Astrocyte (in vitro differentiated cells and primary cell): ENCODE measurements at places on chromosomes 12 and 14.

GRCh38 chr12:13504074-13504473 is 307.5 kb downstream of the EMP1 start:
- peak; percentile 15 for DNase-seq

GRCh38 chr12:63766498-63766897 is 13.2 kb upstream of the RXYLT1 start:
- no peak for DNase-seq

GRCh38 chr12:24894879-24895278 is 54.0 kb downstream of the BCAT1 start:
- no peak for DNase-seq

DNA sequence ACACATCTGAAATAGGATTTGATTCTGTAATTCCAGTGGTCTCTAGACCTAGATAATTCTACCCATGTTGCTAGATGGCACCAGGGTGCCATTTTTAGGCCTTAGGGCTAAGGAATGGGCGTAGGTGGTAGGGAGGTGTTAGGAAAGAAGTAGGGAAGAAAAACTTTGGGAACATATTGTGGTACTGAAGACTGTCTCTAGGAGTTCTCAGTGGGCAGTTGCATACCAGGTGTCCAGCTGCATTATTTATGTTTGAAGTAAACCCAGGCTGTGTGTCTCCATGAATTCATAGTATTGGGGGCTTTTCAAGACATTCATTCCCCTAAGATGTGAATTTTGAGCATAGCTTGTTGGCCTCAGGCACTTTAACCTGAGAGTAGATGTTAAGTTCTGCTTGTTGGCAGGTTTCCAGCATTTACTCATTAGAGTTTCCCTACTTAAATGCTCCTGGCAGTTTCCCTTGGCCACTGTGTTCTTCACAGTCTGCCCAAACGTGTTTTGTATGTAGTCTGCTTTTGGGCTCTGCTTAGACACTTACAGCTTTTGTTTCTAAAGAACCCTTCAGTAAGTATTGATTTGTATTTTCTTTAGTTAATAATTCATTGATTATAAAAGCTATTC is 31.5 kb upstream of the CCT2 start:
- peak; percentile 70 for DNase-seq

DNA sequence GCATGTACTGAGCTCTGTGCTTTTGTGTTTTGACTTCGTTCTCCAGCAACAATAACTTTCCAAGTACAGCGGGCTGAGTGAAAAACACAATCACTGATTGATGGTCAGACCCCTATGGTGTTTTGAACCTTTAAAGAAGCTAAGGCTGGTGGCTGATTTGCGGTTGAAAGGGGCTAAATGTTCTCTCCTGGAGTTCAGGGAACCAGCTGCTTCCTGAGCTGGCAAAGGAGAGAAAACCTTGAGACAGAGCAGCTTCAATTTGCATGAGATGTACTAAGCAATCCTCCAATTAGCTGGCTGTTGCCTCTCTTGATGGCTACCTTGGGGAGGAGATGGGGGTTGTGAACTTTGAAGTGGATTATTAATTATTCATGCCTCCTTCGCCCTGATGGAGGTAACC is 546.7 kb upstream of the SEL1L start:
- no peak for DNase-seq

DNA sequence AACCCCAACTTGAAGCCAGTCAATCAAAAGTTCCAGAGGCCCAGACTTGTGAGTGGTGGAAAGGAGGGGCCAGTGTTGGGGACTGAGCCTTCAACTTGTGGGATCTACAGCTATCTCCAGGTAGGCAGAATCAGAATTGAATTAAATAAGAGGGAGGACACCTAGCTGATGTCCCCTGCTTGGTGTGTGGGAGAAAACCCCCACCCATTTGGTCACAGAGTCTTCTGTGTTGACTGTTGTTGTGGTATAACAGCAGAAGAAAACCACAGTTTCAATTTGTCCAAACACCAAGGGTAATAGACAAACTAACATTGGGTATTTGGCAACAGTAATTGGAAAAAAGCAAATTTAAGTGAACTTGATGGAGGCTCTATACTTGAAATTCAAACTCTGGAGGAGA is 3.4 kb upstream of the GCH1 start:
- no peak for DNase-seq

DNA sequence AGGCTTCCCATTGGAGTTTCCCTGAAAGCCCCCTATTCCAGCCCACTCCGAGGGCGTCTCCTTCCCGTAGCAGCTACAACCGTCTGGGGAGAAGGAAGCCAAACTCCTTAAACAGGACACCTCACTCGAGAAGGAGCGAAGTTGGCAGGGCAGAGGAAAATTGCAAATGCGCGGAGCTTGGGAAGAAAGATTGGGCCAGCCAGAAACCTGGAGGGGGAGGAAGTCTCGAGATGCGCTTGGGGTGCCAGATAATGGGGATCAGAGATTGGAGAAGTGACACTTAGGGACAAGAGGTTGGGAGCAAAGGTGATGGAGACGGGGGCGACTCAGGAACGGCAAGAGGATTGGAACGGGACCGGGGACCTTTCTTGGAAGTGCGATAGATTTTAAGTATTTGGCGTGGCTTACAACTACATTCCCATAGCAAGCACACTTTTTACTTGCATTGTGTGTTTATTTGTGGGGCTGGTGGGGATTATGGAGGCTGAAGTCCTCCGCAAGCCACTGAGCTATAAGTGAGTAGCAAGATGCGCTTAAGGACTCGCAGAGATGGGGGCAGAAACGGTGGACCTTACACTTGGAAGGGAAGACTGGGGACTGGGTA is 926 bp downstream of the HRK start:
- DNase-seq: no peak

GRCh38 chr12:5512601-5512970 is 80.7 kb downstream of the NTF3 start:
- no peak for DNase-seq

DNA sequence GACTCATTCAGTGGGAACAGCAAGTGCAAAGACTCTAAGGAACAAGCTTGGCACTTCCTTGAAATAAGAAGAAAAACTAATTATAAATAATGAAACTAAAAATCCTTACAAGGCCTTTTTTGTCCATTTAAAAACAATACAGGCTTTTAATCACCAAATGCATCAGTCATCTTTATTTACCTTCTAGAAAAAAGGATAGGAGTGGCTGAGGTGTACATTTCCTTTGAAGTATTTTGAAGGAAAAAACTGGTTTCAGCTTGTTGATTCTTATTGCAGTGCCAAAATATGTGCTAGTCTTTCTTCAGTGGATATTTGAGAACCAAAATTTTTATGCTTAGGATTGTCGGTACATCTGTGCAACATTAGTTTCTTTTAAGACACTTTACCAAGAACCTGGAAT is 29.8 kb downstream of the MED21 start:
- no peak for DNase-seq

GRCh38 chr12:112103758-112104503 is 4.7 kb downstream of the NAA25 start:
- no peak for DNase-seq

GRCh38 chr12:26690601-26691000 is 142.4 kb downstream of the ITPR2 start:
- DNase-seq: no peak

DNA sequence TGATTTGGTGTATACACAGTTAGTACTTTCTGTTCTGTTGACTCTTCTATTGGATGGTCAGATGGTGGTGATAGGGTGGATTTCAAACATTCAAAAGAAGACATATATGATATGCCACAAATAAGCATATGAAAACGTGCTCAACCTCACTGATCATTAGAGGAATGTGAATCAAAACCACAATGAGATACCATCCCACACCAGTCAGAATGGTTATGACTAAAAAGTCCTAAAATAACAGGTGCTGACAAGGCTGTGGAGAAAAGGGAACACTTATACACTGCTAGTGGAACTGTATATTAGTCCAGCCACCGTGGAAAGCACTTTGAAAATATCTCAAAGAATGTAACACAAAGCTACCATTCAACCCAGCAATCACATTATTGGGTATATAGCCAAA is 425.5 kb downstream of the C12orf50 start:
- peak; percentile 19 for DNase-seq

- no peak for DNase-seq
Measured at GRCh38 chr12:77374673-77375072, 309.3 kb upstream of the E2F7 start.

DNA sequence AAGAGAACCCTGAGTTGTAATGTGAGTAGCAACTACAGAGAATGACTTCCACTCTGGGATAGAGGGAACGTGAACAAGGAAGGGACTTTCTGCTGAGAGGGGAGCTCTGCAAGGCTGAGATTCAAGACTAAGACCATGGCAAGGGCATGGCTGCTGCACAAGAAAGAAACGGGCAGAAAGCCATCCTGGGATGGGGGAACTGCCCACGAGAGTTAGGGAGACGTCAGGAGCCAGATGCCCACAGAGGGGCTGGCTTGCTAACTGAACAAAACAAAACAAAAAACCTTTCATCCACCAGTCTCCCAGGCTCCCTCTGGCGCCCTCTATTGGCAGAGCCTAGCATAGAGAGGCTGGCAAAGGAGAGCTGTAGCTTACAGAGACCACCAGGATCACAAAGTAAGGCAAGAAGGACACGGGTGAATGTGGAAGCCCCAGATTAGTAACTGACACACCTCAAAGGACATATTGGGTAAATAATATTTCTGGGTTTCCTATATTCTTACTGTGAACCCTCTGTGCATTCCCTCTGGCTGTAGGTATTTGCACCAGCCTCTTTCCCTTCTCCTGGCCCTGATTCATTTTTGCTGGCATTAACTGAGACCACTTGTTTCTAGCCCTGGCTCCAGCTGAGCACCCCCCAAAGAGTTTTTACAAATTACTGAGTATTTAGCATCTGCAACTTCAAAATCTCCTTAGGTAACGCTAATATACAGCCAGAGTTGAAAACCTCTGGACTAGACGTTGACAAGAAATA is 338.3 kb downstream of the EMP1 start:
- peak; percentile 1 for DNase-seq

GRCh38 chr14:56125772-56126636 is 7.8 kb downstream of the PELI2 start:
- no peak for DNase-seq

GRCh38 chr14:92380131-92380530 is 57.2 kb downstream of the SLC24A4 start:
- no peak for DNase-seq

- DNase-seq: no peak
Measured at GRCh38 chr14:55031190-55031589, 4.2 kb downstream of the SOCS4 start.

DNA sequence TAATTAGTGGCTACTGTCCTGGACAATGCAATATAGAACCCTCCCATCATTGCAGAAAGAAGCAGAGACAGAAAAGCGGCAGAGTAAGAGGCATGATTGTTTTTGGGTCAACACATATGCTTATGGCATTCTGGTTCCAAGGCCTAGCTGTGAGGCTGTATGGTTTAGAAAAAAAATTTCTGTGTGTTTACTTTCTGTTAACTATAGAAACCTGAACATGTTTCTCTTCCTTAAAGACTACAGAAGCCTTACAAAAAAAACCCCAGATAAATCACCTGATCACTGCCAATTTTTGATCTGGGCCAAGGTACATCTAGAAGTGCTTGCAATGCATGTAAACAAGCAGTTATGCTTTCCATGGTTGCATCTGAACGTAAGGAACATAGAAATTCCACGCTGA is 100.0 kb upstream of the HECTD1 start:
- DNase-seq: no peak

DNA sequence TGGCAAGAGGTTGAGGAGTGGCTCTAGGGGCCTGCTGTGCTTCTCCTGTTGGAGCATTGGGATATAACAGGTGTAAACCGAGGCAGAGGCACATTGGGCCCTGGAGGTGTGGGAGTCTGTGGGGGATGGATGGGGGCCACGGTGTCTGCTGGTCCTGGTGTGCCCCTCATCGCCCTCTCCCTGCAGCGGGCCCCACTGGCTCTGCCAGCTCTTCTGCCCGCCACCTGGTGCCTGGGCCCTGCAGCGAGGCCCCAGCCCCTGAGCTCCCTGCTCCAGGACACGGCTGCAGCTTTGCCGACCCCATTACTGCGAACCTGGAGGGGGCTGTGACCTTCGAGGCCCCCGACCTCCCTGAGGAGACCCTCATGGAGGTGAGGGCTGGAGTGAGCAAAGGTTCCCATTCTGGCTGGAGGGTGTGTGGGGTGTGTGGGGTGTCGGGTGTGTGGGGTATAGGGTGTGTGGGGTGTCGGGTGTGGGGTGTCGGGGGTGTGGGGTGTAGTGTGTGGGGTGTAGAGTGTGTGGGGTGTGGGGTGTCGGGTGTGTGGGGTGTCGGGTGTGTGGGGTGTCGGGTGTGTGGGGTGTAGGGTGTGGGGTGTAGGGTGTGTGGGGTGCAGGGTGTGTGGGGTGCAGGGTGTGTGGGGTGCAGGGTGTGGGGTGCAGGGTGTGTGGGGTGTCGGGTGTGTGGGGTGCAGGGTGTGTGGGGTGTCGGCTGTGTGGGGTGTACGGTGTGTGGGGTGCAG is 10.6 kb upstream of the PUS1 start:
- no peak for DNase-seq

DNA sequence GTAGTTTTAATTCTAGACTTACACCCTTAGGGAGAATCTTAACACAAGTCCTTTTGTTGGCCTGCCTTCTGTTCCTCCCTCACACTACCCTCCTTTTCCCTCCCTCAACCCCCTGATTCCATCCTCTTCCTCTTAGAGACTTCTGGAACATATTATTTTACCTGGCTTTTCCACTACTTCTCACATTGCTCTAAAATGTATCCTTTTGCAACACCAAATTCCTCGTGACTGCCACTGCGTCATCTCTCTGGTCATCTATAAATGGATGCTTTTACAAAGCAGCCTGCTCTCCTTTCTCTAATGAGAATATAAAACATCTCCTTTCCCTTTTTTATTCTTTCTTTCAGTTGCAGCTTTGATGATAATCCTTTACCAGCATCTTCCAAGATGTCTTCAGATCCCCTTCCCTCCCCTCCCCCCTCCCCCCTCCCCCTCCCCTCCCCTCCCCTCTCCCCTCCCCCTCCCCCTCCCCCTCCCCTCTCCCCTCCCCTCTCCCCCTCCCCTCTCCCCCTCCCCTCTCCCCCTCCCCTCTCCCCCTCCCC is 93.6 kb downstream of the DIP2B start:
- DNase-seq: no peak

DNA sequence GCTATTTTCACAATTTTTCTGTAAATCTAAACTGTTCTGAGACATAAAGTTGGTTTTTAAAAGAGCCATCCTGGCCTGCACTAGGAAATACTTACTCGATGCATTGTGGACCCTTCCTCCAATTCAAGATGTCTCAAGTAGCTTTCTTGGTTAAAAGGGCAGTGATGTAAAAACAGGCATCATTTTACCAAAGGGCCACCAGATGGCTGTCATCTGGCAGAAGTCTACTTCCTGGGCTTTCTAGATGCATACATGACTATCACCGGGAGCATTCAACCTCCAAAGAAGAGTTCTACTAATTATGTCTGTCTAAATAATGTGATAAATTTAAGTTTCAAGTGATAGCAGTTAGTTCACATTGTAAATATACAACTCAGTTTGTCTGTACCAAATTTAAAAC is 96.8 kb upstream of the FRMD6 start:
- no peak for DNase-seq

DNA sequence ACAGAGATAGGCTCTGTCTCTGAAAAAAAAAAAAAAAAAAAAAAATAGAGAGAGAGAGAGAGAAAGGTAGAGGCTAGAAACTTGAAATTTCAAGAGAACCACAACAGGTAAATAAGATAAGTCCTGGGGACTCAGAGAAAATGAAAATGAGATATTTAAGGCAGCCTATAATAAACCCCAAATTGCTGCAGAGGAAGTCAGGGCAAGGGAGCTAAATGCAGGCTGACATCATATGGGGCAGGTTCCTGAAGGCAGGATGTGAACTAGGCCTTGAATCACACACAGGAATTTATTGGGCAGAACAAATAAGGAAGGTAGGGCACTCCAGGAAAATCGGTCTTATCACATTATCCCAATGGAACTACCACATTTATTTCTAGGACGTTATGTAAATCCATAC is 54.9 kb upstream of the NUDT4 start:
- DNase-seq: peak; percentile 57
